NCI-H524 treated with DMSO at 0.1 percent for 48 hours (cell line): ENCODE measurements at places on chromosomes 13 and 19.

- DNase-seq, result no peak
Observed at GRCh38 chr19:33248954-33249613, 23.4 kb upstream of the SLC7A10 start.

DNA sequence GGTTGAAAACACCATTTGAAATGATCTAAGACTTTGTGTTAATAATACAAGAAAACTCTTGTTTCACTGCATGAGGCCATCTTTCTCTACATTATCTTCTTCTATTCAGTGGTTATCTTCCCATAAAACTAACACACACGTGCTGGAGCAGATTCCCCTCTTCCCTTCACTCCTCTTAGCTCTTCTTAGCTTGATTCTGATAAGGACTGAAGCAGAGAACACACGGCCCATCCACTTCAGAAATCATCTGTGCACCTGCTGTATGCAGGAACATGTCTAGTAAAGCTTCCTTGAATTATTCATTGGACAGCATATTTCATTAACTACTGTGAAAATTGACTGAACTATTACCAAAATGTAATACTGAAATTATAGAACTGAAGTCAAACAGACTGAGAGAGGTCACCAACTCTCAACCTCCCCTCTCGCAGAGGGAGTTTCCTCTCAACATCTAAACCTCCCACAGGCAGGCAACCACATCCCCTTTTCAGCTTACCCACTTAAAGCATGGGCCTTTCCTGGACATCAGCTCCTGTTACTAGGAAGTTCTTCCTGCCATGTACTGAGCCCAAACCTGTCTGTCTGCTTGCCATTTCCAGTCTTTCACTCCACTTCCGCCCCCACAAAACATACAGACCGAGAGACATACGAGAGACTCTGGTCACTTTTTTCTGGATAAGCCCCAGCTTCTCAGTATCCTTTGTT is 113.9 kb downstream of the CRYL1 start:
- no peak for DNase-seq

DNA sequence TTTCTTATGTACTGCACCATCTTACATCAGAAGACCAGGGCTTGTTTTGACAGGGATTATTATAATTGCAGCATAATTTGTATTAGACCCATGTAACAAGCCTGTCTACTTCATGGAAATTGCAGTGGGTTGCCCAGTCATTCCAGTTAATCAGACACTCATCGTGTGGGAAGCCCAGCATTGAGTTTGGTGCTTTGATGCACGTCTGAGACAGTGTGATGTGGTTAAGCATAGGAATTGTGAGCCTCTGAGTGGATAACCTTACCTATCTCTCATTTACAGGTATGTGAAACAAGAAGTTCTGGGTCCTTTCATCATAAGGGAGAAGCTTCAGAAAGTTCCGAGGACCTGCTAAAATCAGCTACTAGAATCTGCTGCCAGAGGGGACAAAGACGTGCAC is 12.8 kb downstream of the RGCC start:
- no peak for DNase-seq

DNA sequence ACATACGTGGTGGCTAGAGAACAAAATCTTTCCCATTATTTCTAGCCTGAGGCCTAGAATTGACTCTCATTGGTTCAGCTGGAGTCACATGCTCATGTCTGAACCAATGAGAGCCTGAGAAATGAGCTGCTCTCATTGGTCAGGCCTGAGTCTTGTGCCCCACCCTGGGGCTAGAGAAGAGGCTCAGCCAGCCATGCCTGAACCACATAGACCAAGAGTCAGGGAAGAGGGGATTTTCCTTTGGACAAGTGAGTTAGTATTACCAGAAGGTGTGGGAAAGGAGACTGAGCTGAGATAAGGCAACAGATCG is 6.9 kb downstream of the FXYD5 start:
- no peak for DNase-seq

GRCh38 chr13:113050734-113051431 is 54.7 kb upstream of the F7 start:
- peak; percentile 2 for DNase-seq

DNA sequence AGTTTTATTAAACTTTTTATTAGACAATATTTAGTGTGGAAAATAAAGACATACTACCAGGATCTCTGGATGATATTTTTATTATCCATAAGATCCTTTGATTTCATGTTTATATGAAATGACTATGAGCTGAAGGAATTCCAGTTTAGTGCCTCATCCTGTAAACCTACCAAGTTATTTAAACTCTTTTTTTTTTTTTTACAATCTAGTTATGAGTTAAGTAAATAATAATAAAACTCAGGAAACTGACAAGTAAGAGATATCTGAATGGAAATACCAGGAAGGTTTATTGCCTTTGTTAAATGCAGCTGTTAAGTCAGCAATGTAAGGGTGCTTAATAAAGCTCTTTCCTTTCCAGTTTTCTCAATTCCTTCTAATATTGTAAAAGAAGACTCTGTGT is 53.9 kb downstream of the RXFP2 start:
- DNase-seq, result no peak

GRCh38 chr13:64936879-64937278 is 2293.3 kb downstream of the PCDH9 start:
- no peak for DNase-seq

GRCh38 chr13:74575729-74576125 is 441.5 kb upstream of the KLF12 start:
- no peak for DNase-seq

GRCh38 chr13:82747958-82748357 is 1134.3 kb downstream of the SLITRK1 start:
- DNase-seq, result no peak

DNA sequence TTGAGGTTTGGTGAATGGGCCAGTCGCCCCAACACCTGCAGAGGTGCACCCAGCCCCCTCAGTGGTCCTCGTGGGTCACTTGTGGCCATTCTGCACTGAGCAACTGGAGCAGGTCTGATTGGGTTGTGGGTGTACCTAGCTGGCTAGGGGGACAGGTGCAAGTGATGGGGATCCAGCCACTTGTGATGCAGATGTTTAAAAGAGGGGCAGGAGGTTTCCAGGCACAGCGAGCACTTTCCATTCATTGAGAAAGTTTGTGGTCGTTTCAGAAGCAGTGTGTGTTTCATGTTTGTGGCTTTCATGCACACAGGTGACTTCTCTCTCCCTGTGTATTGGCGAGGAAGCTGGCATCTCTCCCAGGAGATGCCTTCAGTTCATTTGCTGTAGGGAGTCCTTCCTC is 34.7 kb downstream of the TSSK6 start:
- DNase-seq, result no peak

DNA sequence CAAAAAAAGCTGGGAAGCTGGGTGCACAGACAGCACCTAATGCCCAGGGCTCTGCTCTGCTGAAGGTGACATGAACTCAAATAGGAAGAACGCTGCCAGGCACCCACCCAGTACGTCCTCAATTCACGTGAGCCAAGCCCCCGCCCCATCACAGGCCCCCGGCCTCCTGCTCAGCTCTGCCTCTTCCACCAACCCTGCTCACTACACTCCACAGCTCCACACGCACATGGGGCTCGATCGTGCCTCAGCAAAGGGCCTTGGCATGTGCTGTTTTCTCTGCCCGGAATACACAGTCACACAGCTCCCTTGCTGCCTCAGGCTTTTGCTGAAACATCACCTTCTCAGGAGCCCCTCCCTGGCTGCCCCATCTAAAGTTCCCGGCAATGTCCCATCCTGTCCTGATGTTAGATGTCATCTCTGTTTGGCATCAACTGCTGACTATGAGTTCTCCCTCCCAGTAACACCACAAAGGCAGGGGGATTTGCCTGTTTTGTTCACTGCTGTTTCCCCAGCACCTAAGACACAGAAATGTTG is 2.3 kb downstream of the ATP13A1 start:
- DNase-seq, result no peak

- no peak for DNase-seq
Observed at GRCh38 chr13:110714797-110715394, 1.4 kb downstream of the ING1 start.

DNA sequence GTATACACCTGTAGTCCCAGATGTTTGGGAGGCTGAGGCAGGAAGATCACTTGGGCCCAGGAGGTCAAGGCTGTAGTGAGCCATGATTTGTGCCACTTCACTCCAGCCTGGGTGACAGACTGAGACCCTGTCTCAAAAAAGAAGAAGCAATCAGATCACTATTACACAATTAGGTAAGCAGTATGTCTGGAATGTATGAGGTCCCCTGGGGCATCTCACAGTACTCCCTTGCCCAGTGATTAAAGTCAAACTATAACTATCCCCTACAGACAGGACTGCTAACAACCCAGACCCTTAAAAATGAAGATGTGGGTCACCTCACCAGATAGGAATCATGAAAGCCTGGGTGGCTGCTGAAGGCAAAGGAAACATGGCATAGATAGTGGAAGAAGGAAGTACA is 9.4 kb upstream of the PAN3 start:
- no peak for DNase-seq

DNA sequence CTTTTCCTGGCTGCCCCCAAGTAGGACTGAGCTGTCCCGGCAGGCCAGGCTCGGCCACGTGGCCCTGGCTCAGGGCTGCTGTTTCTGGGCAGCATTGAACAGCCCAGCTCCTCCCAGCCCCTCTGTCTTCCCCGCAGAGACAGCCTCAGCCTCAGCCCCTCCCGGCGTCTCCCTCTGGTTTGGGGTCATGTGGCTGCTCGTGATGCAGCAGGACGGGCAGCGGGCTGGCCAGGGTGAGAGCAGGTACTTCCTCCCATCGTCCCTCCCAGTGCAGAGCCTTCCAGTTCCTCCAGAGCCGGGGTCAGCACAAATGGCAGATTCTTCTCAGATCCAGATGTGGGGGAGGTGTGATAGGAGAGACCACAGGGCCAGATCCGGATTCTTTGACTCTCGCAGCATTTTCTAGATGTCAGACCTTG is 114.6 kb downstream of the KDM4B start:
- DNase-seq, result no peak

DNA sequence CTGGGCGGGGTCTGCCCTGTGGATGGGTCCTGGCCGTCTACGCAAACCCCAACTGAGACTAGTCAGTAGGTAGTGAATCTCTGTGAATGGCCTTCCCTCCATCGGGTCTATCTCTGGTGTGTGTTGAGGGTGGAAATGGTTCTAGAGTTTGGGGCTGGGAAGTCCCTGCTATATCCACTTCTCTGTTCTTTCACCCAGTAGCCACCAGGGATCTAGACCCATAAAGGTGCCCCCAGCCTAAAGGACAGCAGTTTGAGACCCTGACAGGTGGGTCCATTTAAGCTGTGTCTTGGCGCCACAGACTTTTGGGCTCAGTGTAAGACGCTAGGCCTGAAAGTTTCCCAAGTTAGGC is 57.7 kb downstream of the ZNF568 start:
- DNase-seq, result no peak

GRCh38 chr13:46288570-46289259 is 77.0 kb downstream of the LRRC63 start:
- peak; percentile 12 for DNase-seq

- DNase-seq, result no peak
Observed at GRCh38 chr13:27321468-27322431, 51.1 kb downstream of the RASL11A start.

DNA sequence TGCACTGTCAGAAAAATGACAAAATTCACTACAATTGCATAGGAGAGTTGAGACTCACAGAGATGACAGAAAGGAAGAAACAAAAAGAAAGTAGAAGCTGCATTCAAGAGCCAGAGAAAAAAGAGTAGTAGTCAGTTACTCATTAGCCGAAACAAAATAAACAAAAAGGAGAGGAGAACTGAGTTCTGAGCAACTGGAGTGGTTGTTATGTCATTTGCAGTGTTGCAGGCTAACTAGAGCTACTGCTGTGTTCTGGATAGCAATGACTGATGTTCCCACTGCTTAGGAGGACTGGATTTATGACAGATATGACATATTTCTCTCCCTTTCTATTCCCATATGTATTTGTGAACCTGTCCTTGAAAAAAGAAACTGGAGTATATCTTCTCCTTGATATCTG is 482.6 kb downstream of the RFC3 start:
- no peak for DNase-seq

DNA sequence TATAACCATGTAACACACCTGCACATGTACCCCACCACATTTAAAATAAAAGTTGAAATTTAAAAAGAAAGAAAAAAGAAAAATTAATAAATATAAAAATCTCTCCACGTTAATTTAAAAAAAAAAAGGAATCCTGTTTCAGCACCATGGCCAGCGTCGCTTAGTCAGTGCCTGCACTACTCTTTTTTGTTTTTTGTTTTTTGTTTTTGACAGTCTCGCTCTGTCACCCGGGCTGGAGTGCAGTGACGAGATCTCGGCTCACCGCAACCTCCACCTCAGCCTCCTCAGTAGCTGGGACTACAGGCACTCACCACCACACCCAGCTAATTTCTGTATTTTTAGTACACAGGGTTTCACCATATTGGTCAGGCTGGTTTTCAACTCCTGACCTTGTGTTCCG is 835.9 kb downstream of the UQCRFS1 start:
- no peak for DNase-seq

GRCh38 chr13:114022309-114022669 is 48.4 kb upstream of the C13orf46 start:
- DNase-seq, result no peak
